ENCODE measurements at places on chromosomes 12 and 14.

GRCh38 chr14:22112004-22112403 lies 438.4 kb upstream of the OR4E1 start:
- H3K27me3 ChIP-seq: no peaks in the 10 kb centered on the region
- no peak overlapping the region for H3K27ac ChIP-seq
- no peak for DNase-seq

GRCh38 chr12:57816001-57816854 lies 2.3 kb downstream of the AVIL start:
- no peak for DNase-seq
- H3K27ac ChIP-seq: no peak overlapping the region
- H3K4me3 ChIP-seq: no peak overlapping the region
- H3K4me1 ChIP-seq: peaks cover 17% of the 10 kb centered on the region
- no peaks in the 10 kb centered on the region for H3K27me3 ChIP-seq

GRCh38 chr14:45290547-45290946 lies 37.5 kb upstream of the MIS18BP1 start:
- H3K4me1 ChIP-seq: no peaks in the 10 kb centered on the region
- DNase-seq: no peak
- no peaks in the 10 kb centered on the region for H3K27me3 ChIP-seq
- no peaks in the 10 kb centered on the region for H3K36me3 ChIP-seq
- H3K4me3 ChIP-seq: no peak overlapping the region
- no peak overlapping the region for H3K27ac ChIP-seq

DNA sequence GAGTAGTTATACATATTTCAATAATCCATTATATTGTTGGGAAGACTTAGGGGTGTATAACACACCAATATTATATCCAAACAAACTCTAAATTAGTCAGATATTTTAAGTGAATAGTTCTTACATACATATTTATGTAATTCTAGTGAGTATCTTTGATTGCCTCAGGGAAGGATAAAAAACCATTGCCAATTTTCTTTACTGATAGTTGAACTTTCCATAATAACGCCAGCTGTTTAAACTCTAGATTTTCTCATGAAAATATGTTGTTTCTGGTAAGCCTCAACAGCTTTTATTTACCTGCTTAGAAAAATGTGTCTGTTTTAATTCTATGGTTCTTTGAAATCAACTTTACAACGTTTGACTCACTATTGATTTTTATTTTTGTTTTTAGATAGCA lies 959.6 kb upstream of the NOVA1 start:
- H3K36me3 ChIP-seq: no peaks in the 10 kb centered on the region
- H3K4me1 ChIP-seq: no peaks in the 10 kb centered on the region
- no peak for DNase-seq
- H3K27me3 ChIP-seq: no peaks in the 10 kb centered on the region

- no peak overlapping the region for H3K27ac ChIP-seq
- H3K4me3 ChIP-seq: no peak overlapping the region
- DNase-seq: no peak
- no peaks in the 10 kb centered on the region for H3K36me3 ChIP-seq
- peaks cover 16% of the 10 kb centered on the region for H3K4me1 ChIP-seq
Measured at GRCh38 chr12:130504110-130504839, 166.6 kb downstream of the PIWIL1 start.

DNA sequence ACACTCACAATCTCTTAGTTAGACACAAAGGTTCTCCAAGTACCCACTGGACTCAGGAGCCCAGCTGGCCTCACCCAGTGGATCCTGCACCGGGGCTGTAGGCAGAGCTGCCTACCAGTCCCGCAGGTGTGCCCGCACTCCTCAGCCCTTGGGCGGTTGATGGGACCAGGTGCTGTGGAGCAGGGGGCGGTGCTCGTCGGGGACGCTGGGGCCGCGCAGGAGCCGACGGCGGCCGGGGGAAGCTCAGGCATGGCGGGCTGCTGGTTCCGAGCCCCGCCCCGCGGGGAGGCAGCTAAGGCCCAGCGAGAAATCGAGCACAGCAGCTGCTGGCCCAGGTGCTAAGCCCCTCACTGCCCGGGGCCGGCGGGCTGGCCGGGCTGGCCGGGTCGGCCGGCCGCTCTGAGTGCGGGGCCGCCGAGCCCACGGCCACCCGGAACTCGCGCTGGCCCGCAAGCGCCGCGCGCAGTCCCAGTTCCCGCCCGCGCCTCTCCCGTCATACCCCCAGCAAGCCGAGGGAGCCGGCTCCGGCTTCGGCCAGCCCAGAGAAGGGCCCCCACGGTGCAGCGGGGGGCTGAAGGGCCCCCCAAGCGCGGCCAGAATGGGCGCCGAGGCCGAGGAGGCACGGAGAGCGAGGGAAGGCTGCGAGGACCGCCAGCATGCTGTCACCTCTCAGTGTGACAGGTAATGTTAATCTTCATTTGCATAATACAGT lies 506.8 kb downstream of the LRFN5 start:
- H3K4me3 ChIP-seq: no peak overlapping the region
- no peak overlapping the region for H3K27ac ChIP-seq
- H3K27me3 ChIP-seq: no peaks in the 10 kb centered on the region
- no peaks in the 10 kb centered on the region for H3K36me3 ChIP-seq

DNA sequence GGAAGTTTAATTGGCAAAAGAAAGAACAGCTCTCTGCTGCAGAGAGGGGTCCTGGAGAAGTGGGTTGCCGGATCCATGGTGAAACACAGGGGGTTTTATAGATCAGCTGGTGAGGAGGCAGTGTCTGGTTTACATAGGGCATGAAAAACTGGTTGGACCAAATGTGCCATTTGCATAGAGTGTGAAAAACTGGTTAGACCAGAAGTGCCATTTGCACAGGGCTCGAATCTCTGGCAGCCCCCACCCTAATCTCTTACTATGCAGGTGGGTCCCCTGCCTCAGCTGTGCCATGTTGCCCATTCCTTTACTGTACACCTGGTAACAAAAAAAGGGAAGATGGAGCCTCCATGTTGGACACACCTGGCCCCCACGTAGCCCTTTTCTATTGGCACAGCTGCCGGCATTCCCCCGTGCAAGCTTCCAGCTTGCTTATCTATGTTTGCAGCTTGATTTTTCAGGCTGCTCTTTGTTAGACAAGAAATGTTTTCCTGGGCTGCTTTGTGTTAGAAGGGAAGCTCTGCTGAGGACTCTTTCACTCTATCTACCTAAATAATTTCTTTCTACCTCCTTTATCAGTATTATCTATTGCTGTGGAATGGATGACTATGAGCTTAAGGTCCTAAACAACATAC lies 61.1 kb upstream of the TMEM132D start:
- H3K4me3 ChIP-seq: no peak overlapping the region
- no peak overlapping the region for H3K27ac ChIP-seq
- peaks cover 8% of the 10 kb centered on the region for H3K4me1 ChIP-seq
- no peaks in the 10 kb centered on the region for H3K27me3 ChIP-seq
- no peak for DNase-seq

GRCh38 chr14:20746566-20746965 lies 879 bp downstream of the EDDM3A start:
- no peak overlapping the region for H3K4me3 ChIP-seq
- no peaks in the 10 kb centered on the region for H3K27me3 ChIP-seq
- no peak overlapping the region for H3K27ac ChIP-seq
- no peaks in the 10 kb centered on the region for H3K4me1 ChIP-seq
- H3K36me3 ChIP-seq: no peaks in the 10 kb centered on the region
- DNase-seq: no peak

DNA sequence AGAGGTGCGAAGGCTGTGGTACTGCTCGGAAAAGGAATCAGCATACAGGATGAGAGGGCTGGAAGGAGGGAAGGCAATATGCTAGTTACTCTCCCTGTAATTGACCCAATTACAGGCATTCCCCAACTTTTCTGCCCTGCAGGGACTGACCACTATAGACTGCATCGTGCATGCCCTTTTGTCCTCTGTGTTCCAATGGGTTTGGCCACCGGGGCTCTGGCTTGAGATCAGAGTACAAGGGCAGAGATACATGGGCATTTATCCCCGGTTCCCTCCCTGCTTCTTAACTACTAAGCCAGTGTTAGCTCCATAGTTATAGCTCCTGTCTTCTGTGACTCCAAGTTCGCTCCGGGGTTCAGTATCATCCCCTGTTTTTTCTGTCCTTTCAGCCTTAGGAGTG lies 59.7 kb downstream of the GTF2A1 start:
- no peak overlapping the region for H3K27ac ChIP-seq
- H3K36me3 ChIP-seq: no peaks in the 10 kb centered on the region
- no peak for DNase-seq
- no peaks in the 10 kb centered on the region for H3K4me1 ChIP-seq

DNA sequence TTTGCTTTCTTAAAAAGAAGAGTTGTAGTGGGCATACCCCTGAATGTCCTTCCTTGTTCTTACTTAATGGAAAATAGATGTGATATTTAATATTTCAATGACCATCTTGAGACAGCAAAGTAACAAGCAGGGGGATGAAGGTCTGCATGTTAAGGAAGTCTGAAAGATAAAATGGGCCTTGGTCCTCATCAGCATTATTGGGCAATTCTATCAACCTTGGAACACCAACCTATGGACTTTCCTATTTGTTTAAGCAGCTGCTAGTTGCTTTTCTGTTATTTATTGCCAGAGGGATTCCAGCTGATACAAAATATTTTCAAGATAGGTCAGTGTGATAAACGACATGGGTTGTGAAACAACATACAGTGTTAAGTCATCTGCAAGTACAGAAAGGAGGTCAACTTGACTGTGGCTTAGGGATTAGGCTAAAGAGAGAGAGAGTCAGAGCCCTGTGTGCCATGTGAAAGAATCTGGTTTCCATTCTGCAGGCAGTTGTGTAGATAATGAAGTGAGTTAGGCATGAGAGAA lies 16.4 kb upstream of the A2M start:
- H3K4me1 ChIP-seq: no peaks in the 10 kb centered on the region
- no peak for DNase-seq
- no peak overlapping the region for H3K27ac ChIP-seq

DNA sequence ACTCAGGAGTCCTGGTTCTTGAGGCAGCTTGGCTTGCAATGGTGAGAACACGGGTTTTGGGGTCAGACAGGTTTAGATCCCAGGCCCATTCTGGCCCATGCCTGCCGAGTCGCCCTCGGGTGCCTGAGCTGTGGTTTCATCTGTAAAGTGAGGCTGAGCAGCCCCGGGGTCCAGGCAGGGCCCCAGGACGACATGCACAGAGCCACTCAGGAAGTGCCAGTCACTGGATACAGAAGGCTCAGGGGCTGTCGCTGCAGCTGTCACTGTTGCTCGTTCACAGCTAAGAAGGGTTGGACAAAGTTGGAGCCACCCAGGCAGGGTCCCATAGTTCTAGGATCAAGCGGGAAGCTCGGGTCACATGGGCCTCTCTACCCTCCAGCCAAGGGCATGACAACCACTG lies 403.1 kb downstream of the BCL11B start:
- H3K27ac ChIP-seq: no peak overlapping the region
- no peak overlapping the region for H3K4me3 ChIP-seq
- no peaks in the 10 kb centered on the region for H3K4me1 ChIP-seq
- DNase-seq: no peak
- H3K27me3 ChIP-seq: no peaks in the 10 kb centered on the region

DNA sequence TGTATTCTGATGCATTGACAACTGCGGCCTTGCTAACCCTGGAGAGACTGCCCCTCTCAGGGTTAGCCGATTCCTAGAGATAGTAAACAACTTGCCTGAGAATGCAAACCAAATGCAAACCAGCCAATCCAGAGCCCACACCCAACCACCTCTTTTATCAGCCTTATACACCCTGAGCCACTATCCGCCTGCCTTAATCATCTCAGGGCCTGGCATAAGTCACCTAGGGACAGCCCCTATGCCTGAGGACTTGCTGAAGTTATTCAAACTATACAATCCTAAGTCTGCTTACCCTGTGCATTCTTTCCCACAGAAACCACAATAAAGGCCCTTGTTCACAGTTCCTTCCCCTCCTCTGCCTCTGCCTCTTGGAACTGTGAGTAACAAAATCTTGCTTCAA lies 177.2 kb downstream of the KCNA5 start:
- H3K4me3 ChIP-seq: no peak overlapping the region
- DNase-seq: no peak
- no peak overlapping the region for H3K27ac ChIP-seq
- H3K27me3 ChIP-seq: no peaks in the 10 kb centered on the region

GRCh38 chr14:38120109-38120508 lies 87.6 kb upstream of the SSTR1 start:
- H3K4me1 ChIP-seq: no peaks in the 10 kb centered on the region
- no peak overlapping the region for H3K27ac ChIP-seq

DNA sequence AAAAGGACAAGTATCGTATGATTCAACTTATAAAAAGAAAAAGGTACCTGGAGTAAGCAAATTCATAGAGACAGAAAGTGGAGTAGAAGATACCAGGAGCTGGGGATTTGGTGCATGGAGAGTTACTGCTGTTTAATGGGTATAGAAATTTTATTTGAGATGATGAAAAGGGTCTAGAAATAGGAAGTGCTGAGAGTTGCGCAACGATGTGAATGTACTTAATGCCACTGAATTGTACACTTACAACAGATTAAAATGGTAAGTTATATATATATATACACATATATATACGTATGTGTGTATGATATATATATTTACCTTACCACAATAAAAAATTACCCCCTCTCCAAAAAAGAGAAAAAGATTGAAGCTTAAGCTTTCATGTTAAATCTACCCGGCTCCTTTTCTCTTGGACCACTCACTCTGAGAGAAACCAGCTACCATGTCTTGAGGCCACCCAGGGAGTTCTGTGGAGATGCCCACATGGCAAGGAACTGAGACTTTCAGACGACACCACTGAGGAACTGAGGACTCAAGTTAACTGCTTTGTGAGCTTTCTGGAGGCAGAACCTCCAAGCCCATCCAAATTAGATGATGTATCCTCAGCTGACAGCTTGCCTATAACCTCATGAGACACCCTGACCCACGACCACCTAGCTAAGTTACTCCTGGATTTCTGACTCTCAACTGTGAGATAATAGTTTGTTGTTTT lies 130.0 kb upstream of the BTG1 start:
- no peak for DNase-seq
- H3K36me3 ChIP-seq: no peaks in the 10 kb centered on the region
- no peak overlapping the region for H3K4me3 ChIP-seq
- no peaks in the 10 kb centered on the region for H3K27me3 ChIP-seq

- H3K4me3 ChIP-seq: no peak overlapping the region
- H3K4me1 ChIP-seq: peaks cover 17% of the 10 kb centered on the region
- peaks cover 9% of the 10 kb centered on the region for H3K36me3 ChIP-seq
Measured at GRCh38 chr12:130514149-130514551, 176.5 kb downstream of the PIWIL1 start.

- peaks cover 8% of the 10 kb centered on the region for H3K4me1 ChIP-seq
- no peaks in the 10 kb centered on the region for H3K36me3 ChIP-seq
- peaks cover 51% of the 10 kb centered on the region for H3K27me3 ChIP-seq
- DNase-seq: peak; percentile 55
- H3K27ac ChIP-seq: no peak overlapping the region
- H3K4me3 ChIP-seq: no peak overlapping the region
Measured at GRCh38 chr14:20652996-20653975, 11.8 kb upstream of the OR6S1 start.

DNA sequence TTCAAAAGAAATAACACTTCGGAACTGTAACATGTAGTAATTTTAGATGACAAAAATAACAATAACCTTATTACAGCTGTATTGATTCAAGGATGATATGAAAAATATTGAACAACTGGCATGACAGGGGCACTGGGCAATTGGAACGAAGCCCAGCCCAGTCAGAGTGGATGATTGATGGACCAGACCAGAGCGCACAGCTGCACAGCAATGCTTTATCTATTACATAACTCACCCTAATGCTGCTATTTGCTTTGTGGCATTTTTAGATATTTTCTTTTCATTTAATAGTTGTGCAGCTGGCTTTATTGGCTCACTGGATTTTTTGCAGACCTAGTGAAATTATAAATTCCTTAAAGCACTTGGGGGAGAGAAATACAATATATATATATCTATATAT lies 26.9 kb upstream of the FERMT2 start:
- DNase-seq: no peak
- H3K4me3 ChIP-seq: no peak overlapping the region
- no peaks in the 10 kb centered on the region for H3K4me1 ChIP-seq
- H3K36me3 ChIP-seq: no peaks in the 10 kb centered on the region
- H3K27ac ChIP-seq: no peak overlapping the region
- H3K27me3 ChIP-seq: no peaks in the 10 kb centered on the region
